ENCODE measurements at places on chromosomes 4 and X.

DNA sequence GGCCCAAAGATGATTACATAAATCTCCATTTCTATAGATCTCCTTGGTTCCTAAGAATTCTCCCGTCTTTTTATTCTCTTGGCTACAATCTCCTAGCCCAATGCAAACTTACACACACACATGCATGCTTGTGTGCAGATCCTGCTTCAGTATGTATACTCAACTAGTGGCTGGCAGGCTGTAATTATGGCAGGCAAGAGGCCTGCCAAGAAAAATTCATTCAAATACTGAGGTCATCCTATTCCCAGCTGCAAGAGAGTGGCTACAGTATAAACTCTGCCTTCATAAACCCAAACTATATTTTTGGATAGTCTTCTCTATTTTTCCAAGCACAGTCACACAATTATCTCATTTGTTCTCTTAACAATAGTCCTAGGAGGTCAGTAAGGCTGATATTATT, 95.2 kb downstream of the SHROOM4 start:
- DNase-seq = no peak

DNA sequence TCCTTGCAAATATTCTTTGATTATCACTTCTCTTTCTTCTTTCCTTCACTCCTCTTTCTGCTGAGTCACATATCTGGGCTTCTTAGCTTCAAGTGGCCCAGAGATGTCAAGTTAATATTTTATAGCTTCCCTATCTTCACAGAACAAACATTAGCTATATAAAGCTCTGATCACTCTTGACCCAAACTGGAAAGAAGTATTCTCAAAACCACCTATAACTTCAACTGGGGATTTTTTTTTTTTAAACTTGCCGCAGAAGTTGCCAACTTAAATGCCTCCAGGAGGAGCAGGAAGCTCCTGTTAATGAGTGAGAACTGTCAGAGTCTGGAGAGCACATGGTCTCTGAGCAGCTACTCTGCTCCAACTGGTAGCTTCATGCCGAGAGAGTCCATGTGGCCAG, 233.3 kb upstream of the EDNRA start:
- no peak for DNase-seq

DNA sequence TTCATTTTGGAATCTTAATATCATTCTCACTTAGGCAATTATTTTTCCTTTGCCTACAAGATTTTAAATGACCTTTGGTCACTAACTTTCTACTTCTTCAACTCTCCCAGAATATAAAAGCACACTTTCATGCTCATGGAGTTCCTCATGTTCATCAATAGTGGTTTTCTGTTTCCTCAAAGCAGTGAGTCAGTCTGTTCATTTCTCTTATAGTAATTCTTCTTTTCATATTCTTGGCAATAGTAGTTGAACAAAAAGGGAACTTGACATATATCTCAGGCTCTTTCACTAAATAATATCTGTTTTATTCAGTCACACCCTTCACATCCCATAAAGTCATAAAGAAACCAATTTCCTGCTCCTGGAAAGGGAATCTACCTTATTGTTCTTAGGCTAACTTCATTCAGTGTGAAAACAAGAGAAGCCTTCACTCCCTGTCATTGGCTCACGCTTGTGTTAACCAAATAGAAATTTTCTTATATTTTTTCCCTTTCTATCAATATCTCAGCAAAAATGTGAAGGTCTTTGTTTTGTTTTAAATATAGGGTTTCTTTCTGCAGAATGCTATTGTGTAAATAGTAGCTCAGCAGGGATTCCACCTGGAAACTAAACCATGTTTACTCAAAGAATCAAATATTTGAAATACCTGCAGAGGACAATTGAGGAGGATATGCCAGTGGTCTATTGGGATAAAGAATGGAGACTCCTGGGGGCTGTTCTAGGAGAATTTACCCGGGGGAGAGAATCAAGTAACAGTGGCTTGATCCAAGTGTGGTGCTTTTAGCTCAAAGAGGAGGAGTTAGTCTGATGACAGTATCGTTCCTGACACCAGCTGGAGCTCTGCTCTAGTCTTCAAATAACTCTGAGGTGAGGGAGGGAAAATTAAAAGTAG, 13.4 kb upstream of the TNIP3 start:
- DNase-seq = no peak

GRCh38 chrX:112457788-112458187, 221.9 kb downstream of the LHFPL1 start:
- DNase-seq = no peak

DNA sequence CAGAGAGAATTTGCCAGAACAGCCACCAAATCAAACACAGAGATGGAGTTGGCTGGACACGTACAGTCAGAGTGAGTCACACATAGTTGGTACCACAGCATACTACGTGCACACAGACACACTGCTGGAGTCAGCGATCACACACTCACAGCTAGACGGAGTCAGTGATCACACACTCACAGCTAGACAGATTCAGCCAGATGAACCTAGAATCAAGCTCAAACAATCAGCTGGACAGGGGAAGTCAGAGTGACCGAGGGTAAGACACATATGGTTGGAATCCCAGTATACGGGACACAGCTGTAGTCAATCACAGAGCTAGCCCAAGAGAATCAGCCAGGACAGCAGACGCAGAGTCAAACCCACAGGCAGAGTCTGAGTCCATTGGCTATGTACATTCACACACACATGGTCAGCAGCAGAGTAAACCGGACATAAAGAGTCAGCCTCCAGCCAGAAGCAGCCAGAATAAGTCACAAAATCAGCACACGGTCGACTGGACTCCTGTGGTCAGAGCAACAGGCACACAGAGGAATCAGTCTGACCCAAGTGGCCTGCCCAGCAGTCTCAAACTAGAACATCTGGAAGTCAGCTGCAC, 4.6 kb downstream of the SLC38A5 start:
- DNase-seq = no peak

DNA sequence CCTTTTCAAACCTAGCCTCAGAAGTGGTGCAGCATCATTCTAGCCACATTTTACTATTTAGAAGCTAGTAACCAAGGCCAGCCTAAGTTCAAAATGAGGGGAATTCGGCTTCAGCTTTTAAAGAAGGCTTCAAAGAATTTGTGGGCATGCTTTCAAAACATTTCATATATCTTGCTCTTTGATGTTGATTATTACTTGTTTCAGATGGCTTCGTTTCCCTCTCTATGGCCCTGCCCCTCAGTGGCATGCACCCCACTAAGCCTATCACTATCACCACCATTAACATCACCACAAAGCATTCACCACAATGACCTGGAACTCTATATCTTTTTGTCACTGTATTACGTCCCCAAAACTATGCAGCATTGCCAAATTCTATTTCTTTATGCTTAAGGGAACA, 51.2 kb upstream of the FAM47B start:
- no peak for DNase-seq

- DNase-seq = no peak
These were observed 856.0 kb downstream of the TRAM1L1 start for GRCh38 chr4:116229420-116229819.

DNA sequence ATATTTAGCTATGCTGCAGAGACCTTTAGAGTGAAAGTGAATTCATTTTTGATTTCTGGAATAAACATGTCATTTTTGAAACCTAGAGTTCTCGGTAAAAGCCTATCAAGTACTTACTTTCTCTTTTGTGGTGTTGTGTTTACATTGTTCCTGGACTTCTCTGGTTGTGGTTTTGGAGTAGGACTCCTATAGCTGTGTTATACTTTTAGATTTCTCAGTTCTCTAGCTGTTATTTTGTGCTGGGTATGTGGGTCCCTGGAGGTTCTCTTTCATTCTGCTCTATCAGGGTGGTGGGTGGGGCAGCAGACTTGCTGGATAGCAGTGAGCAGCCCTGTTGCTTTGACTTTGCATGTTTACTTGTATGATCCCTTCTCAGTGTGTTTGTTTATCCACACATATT, 25.6 kb upstream of the MSMO1 start:
- DNase-seq = no peak

DNA sequence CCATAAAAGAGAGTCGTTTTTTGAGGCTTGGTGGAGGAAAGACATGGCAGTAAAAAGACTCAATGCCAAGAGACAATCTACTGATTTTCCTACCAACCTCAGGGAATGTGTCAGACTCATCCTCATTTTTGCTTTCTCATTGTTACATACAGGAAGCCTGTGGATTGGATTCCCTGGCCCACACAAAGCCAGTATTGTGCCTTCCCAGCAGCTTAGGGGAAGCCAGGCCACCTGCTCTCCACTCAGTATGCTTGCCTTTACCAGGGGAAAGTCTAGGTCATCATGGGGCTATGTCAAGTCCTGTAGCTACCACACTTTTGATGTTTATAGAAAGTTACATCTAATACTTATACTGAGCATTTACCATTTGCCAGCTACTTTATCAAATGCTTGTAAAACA, 11.0 kb downstream of the BMX start:
- DNase-seq = no peak

GRCh38 chrX:13254870-13255269, 65.0 kb downstream of the ATXN3L start:
- no peak for DNase-seq

- no peak for DNase-seq
These were observed 63.4 kb downstream of the NBDY start for GRCh38 chrX:56792270-56793111.

DNA sequence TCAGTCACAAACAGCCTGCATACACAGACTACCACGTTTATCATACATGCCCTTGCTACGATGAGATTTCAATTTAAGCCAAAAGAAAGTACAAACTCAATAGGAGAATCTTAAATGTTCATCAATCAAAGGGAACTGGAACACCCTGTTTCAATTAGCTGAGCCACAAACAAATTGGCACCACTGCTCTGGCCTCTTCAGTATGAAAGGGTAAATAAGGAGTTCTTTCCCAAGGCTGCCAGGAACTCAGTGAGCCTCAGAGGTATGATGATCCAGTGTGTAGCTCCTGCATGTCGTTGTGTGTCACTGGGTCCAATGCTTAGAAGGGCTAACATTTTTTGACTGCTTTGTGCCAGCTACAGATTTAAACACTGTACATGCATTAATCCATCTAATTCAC, 5.4 kb downstream of the RNF150 start:
- no peak for DNase-seq

- DNase-seq = no peak
These were observed 35.3 kb downstream of the CNOT6L start for GRCh38 chr4:77783895-77784294.

DNA sequence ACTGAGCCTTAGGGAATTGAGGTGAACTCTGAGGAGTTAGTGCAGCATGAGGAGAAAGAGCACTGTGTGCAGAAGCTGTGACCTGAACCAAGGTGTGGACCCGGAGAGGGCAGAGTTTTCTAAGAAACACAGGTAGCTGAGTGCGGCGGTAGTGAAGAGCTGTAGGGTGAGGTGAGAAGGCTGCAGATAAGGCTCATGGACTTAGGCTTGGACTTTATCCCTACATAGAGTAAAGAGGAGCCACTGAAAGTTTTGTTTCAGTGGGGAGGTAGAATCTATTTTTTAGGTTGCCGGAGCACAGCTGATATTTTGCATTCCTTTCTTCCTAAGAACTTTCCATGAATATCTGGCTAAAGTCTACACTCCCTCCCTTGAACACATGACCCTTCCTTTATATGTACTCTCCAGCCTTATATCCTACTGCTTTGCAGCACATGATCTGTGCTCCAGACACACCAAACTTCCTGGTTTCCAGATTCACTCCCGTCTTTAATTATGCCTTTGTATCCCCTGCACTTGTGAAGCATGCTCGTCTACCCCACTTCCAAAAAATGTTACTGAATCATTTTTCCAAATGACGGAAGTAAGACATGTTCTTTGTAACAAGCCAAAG, 10.6 kb upstream of the PGRMC2 start:
- DNase-seq = no peak
